ENCODE measurements at places on chromosomes 1 and 21.

GRCh38 chr1:157932069-157932468 lies 61.4 kb upstream of the KIRREL1 start:
- DNase-seq = no peak

- DNase-seq = no peak
These were observed 19.0 kb downstream of the DPH5 start for GRCh38 chr1:101006553-101006952.

DNA sequence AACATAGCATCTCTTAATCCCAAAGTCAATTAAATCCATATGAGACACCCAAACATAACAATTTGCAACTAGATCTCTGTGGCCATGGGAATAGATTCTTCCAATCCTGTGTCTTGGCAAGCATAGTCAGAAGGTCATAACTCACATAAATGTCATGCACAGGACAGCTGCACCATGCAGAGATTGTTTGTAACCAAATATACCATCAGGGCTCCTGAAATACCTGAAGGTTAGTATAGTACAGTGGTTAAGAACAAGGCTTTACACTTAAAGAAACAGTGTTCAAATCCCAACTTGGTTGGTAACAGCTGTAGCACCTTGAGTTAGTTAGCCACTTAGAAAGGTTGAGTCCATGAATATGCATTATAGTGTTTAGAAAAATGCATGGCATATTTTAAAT lies 82.6 kb upstream of the CCDC190 start:
- no peak for DNase-seq

- DNase-seq = no peak
These were observed 274.8 kb upstream of the AJAP1 start for GRCh38 chr1:4379451-4380175.

GRCh38 chr1:29299446-29299845 lies 63.1 kb downstream of the PTPRU start:
- DNase-seq = no peak

DNA sequence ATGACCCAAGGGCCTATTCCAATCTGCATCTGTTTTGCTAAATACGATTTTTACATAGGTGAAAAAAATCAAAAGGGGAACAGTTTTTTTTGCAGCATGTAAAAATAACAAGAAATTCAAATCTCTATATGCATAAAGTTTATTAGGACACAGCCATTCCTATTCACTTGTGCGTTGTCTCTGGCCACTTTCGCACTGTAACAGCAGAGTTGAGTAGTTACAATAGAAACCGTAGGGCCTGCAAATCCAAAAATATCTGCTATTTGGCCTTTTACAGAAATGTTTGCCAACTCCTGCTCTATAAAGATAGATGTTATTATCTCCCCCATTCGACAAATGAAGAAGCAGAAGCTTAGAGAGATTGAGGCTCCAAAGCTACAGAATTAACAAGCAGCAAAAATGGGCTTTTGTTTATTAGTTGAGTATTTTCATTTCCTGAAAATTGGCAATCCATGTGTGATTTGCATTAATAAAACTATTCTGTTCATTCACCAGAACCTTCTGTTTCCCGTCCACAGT lies 5.5 kb downstream of the DYNLT5 start:
- DNase-seq = no peak

GRCh38 chr1:156868341-156868740 lies 7.7 kb downstream of the NTRK1 start:
- DNase-seq = no peak

GRCh38 chr1:45545019-45545493 lies 5.6 kb upstream of the AKR1A1 start:
- DNase-seq = no peak

DNA sequence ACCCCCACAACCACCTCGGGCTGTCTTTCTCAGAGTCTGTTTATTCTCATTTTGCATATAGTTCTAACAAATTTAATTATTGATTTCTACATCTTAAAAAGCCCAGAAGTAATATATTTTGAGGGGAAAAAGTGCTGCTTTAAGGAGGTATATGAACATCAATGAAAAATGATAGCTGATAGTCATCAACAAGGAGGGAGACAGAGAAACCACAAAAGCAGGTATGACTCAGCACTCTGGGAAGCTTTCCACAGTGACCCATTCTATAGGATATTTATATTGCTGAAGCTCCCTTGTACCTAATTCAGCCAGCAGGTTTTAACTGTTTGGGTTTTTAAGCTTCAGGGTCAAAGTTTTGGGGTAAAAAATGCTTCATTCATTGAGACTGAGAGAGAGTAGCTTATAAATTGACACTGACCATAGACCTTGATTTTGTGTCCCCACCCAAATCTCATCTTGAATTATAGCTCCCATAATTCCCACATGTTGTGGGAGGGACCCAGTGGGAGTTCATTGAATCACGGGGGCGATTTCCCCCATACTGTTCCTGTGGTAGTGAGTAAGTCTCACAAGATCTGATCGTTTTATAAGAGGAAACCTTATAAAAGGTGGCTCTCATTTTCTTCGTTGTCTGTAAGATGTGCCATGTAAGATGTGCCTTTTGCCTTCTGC lies 27.4 kb downstream of the VANGL1 start:
- no peak for DNase-seq

GRCh38 chr1:26234644-26235370 lies 807 bp downstream of the CEP85 start:
- no peak for DNase-seq

DNA sequence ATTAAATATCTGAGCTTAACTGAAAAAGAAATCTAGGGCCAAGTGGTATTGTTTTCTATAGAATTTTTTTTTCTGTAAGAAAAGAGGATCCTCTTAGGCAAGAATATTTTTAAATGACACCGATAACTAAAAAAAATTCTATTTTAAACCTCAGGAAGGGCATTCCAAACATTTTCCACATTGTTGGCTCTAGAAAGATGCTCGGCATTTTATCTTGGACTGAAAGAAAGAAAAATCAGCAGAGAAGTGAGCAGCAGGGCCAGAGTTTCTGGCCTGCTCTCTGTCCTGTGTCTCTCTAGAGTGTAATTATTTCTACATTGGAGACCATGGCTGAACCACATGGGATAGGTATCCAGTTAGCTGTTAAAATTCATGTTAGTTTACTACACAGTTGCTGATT lies 192.5 kb upstream of the GREM2 start:
- DNase-seq = no peak

DNA sequence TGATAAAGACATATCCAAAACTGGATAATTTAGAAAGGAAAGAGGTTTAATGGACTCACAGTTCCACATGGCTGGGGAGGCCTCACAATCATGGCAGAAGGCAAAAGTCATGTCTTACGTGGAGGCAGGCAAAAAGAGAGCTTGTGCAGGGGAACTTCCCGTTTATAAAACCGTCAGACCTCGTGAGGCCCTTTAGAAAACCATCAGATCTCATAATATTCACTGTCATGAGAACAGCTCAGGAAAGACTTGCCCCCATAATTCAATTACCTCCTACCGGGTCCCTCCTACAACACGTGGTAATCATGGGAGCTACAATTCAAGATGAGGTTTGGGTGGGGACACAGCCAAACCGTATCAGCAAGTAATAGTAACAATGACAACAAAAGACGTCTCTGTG lies 88.2 kb upstream of the SLC25A33 start:
- no peak for DNase-seq

- DNase-seq = no peak
These were observed 1.2 kb upstream of the CD1D start for GRCh38 chr1:158179301-158180041.

- DNase-seq = no peak
These were observed 38.1 kb upstream of the C1orf105 start for GRCh38 chr1:172382406-172382805.

GRCh38 chr1:245751726-245752470 lies 597.1 kb downstream of the KIF26B start:
- DNase-seq = no peak

DNA sequence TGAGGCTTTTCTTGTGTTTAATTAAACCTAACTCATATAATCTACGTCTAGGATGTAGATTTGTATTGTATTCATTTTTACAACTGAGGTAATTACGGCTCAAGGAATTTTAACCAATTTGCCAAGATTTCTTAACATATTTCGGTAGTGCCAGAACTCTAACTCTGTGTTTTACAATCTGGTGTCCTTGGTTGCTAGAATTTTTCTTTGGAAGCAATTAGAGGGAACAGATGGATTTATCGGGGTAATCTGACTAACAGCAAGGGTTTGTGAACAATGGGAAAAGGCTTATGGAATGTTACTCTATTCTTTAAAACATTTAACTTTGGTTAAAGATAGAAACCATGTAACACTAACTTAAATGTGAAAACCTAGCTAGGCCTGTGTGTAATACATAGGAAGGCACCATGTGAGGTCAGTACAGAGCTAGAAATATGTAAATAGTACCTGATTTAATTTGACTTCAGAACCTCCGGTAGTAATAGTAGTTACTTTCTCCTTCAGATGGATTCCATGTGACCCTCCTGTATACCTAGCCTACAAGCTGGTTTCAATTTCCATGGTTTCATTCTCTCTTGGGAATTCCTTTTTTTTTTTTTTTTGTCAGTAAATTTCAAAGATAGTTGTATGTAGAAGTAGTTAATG lies 1.2 kb downstream of the MTF2 start:
- DNase-seq = no peak

DNA sequence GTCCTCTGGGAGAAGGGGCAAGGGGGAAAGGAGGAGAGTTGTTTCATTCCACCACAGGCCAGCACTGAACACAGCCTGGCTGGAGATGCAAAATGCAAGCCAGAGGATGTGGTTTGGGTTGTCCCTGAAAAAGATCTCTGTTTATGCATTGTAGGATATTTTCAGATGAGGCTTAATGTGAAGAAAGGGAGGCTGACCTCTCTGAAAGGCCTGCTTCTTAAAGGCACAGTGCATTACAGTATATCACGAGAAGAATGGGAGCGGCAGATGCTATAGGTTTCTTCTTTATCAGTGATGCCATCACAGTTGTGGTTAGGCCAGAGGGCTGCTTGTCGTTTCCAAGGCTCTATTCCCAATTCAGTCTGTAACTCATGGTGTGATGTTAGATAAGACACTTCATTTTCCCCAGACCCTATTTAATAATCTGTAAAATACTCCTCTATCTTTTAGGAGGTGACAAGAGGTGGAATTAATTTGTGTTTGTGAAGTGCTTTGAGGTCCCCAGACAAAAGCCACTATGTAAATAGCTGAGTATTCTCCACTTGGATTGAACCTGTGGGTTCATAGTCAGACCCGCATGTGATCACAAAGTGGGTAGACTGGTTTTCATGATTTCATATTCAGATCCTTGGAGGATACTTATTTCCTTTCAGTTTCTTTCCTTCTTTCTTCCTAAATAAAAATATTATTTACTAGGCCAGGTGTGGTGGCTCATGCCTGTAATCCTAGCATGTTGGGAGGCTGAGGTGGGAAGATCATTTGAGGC lies 76.5 kb upstream of the WDR26 start:
- DNase-seq = no peak

DNA sequence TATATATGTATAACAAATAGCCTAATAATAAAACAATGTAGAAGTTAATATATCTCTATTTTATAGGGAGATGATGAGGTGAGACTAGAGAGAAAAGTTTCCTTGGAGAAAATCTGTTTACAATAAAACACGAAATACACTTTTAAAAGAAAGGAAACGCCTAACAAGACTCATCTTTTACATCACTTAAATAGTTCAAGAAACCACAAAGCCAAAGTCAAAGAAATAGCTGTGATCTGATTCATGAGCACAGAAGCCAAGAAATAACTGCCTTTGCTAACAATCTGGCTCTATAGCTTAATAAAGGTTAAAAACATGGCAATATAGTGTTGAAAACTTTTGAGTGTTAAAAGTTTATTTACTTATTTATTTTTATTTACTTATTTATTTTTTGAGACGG lies 61.5 kb downstream of the TOR3A start:
- no peak for DNase-seq

DNA sequence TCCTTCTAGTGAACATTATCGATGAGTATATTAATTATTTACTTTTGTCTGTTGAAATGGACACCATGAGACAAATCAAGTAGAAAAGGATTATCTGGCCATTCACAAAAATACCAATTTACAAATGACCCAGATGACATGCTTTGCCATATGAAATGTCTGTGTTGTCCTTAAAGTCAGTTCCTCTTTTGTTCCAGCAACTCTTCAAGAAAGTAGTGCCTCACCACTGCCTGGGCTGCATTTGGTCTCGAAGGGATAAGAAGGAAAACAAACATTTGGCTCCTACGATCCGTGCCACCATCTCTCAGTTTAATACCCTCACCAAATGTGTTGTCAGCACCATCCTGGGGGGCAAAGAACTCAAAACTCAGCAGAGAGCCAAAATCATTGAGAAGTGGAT lies 79.6 kb downstream of the RGL1 start:
- DNase-seq = no peak

- no peak for DNase-seq
These were observed 9.8 kb downstream of the ERRFI1 start for GRCh38 chr1:8016210-8016894.

DNA sequence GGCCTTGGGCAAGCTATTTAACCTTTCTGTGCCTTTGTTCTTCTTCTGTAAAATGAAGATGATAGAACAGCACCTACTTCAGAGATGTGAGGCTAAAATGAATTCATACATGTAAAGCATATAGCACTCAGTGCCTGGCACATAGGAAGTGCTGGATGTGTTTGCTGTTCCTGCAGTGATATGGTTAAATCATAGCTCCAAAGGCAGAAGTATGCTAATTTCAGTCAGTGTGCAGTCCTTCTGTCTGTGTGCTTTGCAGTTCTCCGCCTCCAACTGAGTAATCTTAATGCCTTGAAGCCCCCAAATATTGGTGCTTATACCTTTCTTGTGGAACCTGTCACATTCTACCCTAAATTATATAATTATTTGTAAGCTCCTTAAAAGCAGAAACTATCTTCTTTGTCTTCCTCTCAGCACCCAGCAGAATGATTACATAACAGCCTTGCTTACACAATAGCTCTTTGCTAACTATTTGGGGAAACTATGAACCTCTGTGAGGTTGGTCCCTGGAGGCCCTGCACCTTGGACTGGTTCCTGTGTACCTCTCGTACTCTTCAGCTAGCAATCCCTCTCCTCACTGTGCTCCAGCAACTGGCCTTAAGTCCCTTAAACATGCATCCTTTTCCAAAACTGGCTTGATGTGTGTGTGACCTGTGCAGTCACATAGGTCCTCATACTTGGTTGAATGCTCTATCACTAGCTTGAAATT lies 57.0 kb upstream of the CACYBP start:
- DNase-seq = no peak

DNA sequence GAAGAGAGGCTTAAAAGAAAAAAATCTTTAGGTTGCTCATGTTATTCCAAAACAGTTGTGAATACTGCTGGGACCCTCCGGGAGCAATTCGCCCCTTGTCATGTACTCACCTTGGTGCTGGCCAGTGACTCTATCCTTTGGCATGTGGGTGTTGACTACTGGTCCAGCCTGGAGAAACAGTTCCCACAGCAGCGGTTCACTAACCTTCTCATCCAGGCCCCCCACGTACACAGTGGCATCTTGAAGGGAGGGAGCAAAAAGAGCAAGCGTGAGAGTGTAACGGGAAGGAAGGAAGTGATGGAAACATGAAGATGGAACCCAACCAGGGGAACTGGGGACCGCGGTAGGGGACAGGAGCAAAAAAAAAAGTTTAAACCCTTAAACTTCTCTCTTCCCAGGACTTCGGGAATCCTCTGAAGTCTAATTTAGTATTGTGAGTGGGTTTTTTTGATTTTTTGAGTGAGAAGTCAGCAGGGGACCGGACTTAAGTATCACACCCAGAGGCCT lies 494 bp downstream of the SF3B4 start:
- DNase-seq = no peak
